ENCODE measurements at places on chromosomes 5 and 9.

DNA sequence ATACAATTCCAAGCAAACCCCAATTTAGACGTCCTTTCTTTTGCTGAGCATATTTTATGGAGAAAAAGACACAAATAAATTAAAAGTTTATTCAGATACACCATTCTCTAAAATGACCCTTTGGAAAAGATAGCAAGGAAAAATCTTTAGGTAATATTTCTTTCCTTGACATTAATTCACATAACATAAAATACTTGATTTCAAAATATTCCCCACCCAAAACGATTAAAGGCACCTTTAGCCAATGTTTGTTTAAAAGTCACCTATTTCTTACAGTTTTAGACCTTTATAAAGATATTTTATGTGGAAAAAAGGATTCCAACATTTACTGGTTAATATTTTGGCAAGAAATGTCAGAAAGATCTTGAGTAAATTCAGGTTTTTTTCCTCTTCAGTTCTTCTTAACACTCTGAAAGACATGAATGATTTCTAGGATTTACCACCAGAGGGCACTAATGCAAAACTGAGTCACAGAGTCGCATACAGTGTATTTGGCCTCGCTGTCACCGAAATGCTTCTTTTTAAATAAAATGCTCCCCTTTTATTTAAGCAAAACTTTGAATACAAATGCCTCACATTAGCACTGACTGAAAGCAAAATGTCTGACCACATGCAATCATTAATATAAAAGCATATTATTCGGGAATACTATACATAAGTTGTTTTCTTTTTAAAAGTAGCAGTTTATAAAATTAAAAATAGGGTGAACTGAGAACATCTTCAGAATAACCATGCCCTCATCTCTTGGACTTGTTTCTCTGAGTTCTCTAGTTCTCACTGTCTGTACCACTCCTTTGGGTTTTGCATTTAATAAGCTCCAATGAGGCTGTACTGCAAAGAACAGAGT, 122.5 kb downstream of the SLC1A3 start:
- peak; percentile 66 for DNase-seq

GRCh38 chr5:73935719-73936118, 309.7 kb downstream of the ARHGEF28 start:
- no peak for DNase-seq

- no peak for DNase-seq
These were observed 17.4 kb upstream of the ZCCHC9 start for GRCh38 chr5:81283976-81284375.

- DNase-seq: no peak
These were observed 4.8 kb downstream of the NKD2 start for GRCh38 chr5:1013238-1013947.

GRCh38 chr5:68436686-68437520, 221.3 kb downstream of the PIK3R1 start:
- no peak for DNase-seq

GRCh38 chr5:40442346-40442745, 237.4 kb upstream of the PTGER4 start:
- DNase-seq: peak; percentile 25

DNA sequence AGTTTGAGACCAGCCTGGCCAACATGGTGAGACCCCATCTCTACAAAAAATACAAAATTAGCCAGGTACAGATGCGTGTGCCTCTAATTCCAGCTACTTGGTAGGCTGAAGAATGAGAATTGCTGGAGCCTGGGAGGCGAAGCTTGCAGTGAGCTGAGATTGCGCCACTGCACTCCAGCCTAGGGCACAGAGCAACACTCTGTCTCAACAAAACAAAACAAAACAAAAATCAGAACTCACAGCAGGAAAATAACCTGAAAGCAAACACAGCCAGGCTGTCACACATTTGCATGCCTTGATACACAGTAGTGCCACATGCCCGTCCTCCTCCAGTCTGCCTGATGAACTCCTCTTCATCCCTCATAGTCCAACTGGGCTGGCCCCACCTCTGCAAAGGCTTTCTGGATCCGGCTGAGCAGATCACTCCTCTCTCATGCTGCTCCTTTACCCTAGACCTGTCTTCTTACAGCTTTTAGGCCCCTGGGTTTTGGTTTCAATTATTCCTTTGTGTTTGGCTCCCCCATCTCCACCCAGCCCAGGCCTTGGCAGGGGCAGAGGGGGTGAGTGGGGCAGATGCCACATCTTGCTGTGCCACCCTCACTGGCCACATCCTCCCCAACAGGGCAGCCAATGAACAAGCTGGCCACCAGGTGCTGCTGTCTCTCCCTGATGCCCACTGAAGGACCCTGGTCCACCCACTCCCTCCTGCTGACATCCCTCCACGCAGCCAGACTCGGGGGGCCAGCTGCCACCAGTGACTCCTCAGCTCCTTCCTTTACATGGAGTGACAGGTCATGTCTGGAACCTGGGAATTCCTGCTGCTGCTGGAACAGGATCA, 62.0 kb upstream of the GGTA1 start:
- DNase-seq: no peak

DNA sequence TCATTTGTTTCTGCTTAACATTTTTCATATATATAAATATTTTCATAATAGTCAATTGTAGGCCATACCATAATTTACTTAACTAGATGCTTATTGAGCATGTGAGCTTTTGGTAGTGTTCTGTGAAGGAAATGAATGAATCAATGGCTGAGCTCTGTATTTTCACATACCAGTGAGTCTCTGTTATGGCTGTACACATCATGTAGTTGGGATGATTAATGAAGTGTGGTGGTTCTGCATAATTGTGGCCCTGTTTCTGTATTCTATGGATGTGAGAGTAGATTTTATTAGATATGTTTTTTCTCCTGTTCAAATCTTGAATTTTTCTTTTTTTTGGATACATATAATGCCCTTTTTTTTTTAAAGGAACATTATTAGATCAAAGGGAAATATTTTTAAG, 56.2 kb downstream of the CTNNA1 start:
- DNase-seq: no peak

GRCh38 chr5:175687231-175687701, 29.4 kb downstream of the HRH2 start:
- no peak for DNase-seq

- no peak for DNase-seq
These were observed 127.6 kb downstream of the DROSHA start for GRCh38 chr5:31404325-31404724.

DNA sequence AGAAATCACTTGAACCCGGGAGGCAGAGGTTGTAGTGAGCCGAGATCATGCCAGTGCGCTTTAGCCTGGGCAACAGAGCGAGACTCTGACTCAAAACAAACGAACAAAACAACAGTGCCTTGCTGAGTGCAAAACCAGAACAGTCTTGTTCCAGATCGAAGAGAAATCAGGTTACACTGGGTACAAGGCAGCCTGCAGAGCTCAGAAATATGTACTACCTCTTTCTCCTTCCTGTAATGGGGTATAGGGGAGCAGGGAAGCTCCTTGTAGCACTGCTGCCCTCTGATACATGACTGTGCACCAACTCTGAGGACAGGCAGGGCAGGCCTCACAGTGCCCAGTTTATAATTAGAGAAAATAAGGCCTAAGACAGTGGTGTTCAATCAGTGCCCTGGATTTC, 24.7 kb downstream of the TBC1D2 start:
- DNase-seq: no peak

- no peak for DNase-seq
These were observed 87.5 kb downstream of the FGF18 start for GRCh38 chr5:171506951-171507350.

- DNase-seq: no peak
These were observed 122.4 kb upstream of the C6 start for GRCh38 chr5:41335596-41336181.

DNA sequence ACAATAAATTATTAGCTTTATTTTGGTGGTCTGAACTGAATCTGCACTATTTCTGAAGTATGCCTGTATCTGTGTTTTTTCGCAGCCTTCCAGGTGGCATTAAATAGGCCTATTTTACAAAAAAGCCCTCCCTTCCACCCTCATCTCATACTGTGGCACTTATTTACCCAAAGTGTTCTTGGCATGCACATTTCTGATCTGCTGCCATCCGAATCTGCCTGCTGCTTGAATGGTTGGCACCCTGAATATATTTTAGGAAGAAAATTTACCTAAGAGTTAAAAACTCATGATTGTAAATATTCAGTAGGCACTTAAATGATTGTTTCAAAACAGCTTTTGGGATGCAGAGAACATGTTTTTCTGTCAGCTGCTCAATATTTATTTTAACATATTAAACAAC, 150.1 kb downstream of the SLC28A3 start:
- no peak for DNase-seq

- DNase-seq: peak; percentile 92
These were observed at the start of gene CAAP1 for GRCh38 chr9:26892251-26893029. CAAP1 (minus strand) TSS chr9:26892802; CDS start chr9:26892715, 87 bp downstream.

DNA sequence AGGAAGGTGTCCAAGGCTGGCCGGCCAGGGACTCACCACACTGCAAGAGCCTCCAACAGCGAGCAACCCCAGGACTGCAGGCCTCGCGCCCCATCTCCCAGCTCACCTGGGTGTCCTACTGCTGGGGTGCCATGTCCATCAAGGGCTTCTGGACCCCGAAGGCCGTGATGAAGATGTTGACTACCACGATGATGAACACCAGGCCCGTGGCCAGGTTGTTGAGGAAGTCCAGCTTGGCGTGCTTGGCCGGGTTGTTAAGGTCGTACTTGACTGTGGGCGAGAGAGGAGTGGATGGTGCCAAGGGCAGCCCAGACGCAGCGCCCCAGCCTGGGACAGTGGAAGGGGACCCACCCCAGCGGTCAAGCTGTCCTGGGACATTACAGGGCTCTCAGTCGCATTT, 9.3 kb downstream of the NINJ1 start:
- no peak for DNase-seq

DNA sequence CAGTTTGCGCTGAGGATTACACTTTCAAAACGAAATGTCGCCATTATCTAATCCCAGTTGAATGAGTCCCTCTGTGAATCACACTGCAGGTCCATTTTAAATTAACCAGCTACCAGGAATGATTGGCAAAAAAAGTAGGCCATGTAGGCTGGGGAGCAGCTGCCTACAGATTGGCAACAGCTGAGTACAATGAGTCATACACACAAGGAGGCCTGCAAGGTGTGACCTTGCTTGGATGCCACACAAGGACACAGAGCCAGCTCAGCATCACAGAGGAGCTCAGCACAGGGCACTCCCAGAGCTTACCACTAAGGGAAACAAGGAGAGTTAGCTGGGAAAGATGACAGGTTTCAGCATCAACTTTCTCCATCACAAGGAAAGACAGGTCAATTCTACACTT, 12.9 kb downstream of the HAVCR1 start:
- DNase-seq: no peak

DNA sequence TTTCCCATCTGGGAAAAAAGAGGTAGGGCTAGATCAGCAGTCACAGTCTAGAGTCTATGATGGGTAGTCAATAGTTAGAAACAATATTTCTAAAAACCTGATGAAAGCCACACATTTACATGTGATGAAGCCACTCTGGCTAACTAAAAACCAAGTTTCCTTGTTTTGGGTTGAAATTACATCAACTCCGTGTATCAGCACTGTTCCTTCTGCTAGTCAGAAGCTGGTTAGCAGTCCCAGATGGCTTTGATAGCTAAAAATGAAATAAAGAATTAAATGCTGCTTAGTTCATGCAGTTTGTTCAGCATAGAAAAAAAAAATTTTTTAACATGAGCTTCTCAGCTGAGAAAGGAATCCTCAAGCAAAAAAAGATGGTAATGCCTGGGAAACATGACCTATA, 136.7 kb downstream of the FAM114A2 start:
- no peak for DNase-seq

- DNase-seq: no peak
These were observed 31.2 kb downstream of the SEMA4D start for GRCh38 chr9:89466451-89467277.

GRCh38 chr5:173247041-173247440, 12.0 kb upstream of the NKX2-5 start:
- DNase-seq: no peak

DNA sequence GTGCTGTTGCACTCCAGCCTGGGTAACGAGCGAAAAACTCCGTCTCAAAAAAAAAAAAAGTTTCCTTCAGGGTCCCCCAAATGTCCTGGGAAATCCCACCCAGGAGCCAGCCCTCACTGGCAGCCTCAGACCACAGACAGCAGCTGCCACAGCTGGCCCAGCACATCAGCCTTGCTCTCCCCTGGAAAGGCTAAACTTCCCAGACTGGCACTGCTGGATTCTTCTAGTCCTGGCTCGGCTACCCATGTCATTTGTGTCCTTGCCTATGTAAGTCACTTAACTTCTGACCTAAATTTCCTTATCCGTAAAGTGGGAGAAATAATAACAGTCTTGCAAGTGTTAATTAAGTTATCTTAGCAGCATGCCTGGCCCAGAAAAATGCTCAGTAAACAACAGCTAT, 8.6 kb upstream of the PRRC2B start:
- DNase-seq: no peak

- DNase-seq: peak; percentile 44
These were observed at the start of gene FOXD1 for GRCh38 chr5:73448463-73449136. FOXD1 (minus strand) TSS chr5:73448777; CDS start chr5:73448362, 415 bp downstream.

DNA sequence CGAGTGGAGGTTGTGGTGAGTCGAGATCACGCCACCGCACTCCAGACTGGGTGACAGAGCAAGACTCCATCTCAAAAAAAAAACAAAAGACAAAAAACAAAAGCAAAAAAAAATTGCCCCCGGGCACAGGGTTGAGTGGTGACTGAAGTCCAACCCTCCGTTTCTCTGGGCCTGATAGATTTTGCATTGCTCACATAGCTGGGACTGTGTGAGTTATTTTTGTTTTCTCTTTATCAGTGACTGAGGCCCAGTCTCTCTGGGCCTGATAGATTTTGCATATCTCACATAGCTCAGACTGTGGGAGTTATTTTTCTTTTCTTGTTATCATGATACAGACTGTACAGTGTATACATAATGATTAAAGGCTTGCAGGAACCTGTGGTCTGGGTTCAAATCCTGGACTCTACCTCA, 2.6 kb upstream of the SLC28A3 start:
- DNase-seq: no peak

- DNase-seq: no peak
These were observed 39.4 kb downstream of the SLC6A3 start for GRCh38 chr5:1405539-1406530.

DNA sequence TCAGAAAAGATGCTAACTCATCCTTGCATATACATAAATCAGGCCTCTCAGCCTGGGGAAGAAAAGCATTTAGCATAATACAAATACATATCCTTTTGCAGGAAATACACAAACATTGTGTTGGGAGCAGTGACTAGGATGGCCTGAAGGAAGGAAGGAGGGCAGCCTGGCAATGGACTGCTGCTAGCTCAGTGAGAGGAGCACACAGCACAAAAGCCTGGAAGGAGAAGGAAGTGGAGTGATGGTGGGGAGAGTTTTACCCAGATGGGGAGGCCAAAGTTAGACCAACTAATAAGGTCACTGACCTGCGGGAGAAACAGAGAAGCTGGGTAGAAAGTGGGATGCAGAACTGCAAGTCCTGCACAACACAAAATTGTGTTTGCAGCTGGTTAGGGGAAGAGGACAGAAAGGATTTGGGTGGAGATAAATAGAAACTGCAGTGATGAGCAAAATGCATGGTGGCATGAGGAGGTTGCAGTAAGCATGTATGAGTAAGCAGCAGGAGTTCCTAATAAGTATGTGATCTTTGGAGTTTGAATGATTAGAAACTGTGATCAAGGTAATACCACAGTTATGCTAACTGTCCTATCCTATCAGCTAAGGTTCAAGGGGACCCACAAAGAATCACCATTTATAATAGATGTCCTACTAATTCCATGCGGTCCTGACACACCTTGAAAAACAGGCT, 39.5 kb downstream of the SEMA6A start:
- no peak for DNase-seq

All from CD4-positive, alpha-beta T cell treated with Interleukin-4 for 1 hour (primary cell).